Fibroblast of skin of scalp (primary cell): ENCODE measurements at places on chromosomes 3 and 15.

DNA sequence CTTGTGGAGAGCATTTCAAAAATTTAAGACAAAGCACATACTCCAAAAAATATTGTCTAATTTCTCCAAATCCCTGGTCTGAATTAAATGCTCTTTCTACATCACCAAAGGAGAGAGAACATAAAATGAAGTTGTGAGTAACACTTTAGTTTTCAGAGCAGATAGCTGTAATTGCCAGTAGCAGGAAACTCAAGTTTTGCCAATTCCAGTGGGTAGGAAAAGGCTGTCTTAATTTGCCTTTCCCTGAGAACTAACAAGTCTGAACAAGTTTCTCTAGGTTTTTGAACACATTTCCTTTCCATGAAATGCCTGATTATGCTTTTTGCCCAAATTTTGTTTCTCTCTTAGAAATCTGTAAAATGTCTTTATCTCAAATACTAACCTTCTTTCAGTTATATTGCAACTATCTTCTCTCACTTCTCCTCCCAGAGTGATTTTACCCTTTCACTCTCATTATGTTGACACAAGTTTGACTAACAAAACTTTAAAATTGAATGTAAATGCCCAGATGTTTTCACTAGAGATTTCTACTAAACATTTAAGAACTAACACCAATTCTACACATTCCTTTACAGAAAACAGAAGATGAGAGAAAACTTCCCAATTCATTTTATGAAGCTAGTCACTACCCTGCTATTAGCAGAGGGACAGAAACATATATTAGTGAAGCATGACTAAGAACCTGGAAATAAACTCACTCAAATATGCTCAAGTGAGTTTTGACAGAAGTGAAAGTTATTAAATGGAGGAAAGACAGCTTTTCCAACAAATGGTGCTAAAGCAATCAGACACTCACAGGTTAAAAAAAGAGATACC lies 38.4 kb downstream of the RFX7 start:
- DNase-seq: peak; percentile 13

GRCh38 chr15:66783725-66784124 lies 81.7 kb downstream of the SMAD6 start:
- no peak for DNase-seq

- DNase-seq: no peak
Observed at GRCh38 chr15:70729164-70729563, 34.2 kb downstream of the UACA start.

- DNase-seq: peak; percentile 38
Observed at GRCh38 chr15:63056829-63057228, 14.3 kb downstream of the TPM1 start.

- peak; percentile 99 for DNase-seq
Observed at GRCh38 chr15:67150023-67150860, 84.8 kb downstream of the SMAD3 start.

DNA sequence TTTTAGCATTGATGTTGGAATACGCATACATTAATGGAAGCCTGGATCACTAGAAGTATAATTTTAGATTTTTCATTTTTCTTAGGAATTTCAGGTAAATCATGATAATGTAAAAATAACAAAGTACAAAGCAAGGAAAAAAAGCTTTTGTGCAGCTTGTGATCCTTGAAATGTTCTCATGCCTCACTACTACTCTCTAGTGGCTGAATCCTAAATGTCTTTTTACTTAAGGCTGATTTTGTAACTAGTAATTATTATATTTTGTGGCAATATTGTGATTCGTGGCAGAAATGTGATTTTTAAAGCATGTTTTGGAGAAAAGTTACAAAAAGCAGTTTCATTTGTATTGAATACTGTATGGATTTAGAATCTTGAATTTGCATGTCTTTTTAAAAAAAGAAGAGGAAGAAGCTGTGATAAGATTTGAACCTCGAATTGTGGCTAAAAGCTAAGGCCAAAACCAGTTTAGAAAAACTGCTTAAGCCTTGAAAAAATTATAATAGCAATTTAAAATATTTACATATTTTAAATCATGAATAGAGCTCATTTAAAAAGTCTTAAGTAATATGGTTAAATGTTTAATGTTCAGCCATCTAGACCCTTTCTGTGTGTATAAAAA lies 39.0 kb downstream of the U2SURP start:
- peak; percentile 6 for DNase-seq

DNA sequence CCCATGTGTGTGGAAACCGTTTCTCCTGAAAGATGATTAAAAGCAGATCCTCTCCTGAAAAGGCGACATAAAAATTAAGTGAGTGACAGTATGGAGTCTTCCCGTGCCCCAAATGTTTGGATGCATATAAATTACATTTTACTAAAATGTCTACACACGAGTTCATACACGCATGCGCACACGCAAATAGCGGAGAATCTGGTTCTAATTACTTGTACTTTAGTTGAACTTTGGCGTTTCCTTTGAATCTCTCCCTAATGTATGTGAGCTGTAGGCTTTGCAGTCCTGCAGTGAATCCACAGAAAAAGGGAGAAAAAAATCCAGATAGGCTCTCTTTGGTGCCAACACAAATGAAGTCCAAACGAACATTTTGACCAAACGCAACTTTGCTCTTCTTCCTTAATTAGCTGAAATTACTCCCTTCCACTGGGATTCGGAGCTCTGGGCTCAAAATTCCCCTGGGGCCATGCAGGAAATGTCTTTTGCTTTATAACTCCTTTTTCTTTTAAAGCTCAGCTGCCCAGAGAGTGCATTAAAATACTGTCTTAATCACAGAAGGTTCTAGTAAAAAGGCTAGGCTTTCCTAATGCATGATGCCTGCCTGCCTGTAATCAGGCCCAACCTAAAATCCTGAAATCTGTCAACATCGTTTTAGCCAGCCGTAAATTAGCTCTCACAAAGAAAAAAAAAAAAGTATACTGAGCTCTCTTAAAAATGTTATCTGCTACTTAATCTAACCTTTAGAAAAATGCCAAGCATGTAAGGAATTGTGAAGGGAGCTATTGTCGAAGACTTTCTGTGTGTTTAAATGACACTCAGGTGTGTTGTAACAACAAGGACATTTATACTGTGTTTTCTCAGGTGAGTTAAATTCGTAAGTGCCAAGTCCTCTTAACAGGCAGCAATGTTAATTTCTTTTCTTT lies 26.2 kb downstream of the RARB start:
- peak; percentile 92 for DNase-seq

GRCh38 chr3:170632780-170633179 lies 46.9 kb upstream of the SLC7A14 start:
- DNase-seq: peak; percentile 59

GRCh38 chr15:90422043-90422442 lies 34.0 kb downstream of the IQGAP1 start:
- no peak for DNase-seq

- DNase-seq: peak; percentile 70
Observed at GRCh38 chr15:38699633-38700230, 135.1 kb upstream of the RASGRP1 start.

- no peak for DNase-seq
Observed at GRCh38 chr3:69058180-69058946, 6.2 kb upstream of the TMF1 start.

DNA sequence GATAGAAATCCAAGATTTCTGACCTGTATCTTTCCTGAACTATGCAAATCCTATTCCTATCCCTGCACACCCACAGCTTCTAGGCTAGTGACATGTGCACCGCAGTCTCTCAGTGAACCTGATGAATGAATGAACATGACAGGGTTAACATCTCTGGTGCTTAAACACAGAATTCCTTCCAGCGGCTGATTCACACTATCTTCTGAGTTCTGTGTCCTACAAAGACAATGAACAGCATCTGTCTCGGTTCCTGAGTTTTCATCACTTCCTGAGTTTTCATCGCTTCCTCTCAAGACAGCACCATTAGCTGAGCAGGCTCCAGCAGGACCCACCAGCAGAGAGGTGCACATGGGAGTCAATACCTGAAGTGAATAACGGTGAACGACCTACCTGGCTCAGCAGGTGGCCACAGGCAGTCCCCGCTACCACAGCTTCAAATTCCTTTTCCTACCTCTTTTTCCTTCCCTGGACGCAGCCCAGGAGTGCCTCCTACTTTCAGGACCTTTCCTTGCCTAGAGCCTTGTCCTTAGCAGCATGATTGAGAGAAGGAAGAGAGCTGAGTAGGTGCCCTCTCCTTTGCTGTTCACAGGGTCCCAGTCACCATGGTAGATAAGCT lies 113.5 kb downstream of the IGF2BP2 start:
- peak; percentile 50 for DNase-seq

DNA sequence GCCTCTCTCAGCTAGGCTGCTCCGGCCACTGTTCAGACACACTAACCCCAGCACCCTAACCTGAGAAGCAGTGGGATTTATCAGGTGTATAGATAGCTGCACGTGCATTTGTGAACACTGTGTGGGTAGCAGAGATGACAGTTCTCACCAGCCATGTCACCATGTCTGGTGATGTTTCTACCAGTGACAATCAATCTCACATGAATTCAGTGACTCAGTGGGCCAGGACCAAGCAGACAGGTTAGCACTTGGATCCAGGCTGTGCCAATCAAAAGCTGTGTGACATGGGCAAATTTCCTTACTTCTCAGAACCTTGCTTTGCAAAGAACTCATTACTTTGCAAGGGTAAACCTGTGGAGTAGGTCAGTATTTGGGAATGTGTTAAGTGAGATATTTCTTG lies 65.3 kb upstream of the GATM start:
- DNase-seq: no peak

- no peak for DNase-seq
Observed at GRCh38 chr15:95929232-95929846, 401.2 kb upstream of the NR2F2 start.

GRCh38 chr3:136473716-136474326 lies 223.7 kb downstream of the PCCB start:
- peak; percentile 17 for DNase-seq

- no peak for DNase-seq
Observed at GRCh38 chr3:48601622-48601994, 6.5 kb upstream of the COL7A1 start.

DNA sequence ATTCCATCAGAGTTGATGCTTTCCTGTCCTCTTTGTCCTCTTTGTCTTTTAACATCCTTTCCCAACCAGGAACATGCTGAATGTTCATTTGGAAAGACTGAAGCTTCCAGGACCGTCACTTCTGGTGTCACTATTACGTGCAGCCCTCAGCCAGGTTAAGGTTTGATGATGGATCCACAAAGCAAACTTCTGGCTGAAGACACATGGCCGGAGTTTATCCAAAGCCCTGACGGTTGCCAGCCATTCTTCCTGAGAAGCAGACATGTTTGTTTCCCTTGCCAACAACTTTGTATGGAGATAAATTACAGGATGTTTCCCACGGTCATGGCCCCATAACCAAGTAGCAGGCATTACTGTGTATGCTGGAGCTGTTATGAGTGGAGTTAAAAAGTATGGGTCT lies 236.9 kb downstream of the THSD4 start:
- no peak for DNase-seq

DNA sequence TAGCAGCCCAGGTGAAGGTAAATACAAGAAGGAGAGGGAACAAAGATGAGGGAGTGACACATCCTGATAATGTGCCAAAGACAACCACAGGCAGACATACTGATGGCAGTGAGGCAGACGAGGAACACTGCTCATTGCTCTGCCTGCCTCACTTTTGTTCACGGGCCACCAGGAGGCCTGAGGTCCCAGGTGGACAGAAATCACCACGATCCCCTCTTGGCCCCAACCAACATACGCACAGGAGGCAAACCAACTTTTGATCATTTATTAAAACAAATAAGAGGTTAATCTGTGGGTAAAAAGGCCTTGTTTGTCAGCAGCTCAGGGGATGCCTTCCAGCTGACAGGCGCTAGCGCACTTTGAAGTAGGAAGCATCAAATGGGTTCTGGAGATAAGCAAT lies 4.2 kb downstream of the ALG1L2 start:
- DNase-seq: no peak

GRCh38 chr3:152038490-152038889 lies 165.0 kb downstream of the SUCNR1 start:
- no peak for DNase-seq

DNA sequence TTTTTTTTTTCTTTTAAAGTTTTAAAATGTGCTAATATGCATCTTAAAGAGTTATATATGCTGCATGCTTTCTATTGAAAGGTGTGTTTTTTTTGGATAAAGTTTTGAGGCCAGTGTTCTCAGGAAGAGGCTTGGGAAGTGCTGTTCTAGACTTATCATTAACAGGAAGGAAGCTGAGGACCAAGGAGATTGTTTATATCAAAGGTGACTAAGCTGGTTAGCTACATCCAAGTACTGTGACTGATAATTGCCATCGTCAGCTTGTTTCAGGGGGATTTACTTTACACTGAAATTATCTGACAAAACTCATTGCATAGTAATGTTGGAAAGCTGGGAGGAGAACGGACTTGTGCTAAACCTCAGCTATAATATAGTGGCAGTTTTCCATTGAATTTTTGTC lies 36.3 kb upstream of the UTS2B start:
- no peak for DNase-seq

DNA sequence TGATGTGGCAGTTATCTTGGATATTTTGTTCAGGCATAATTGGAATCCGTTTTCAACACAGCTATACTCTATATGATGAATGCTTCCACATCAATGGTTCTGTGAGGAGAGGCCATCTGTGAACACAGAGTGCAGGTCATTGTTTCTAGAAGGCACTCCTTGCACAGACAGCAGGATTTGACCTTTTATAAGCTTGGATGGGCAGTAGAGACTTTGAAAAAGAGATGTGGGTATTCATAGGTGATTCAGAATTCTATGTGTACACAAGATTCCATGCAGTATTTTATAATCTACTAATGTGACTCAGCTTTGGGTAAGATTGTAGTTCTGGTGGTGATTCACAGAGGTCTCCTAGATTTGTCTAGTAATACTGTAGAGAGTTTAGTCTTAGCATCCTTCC lies 12.5 kb downstream of the ARPP21 start:
- no peak for DNase-seq

DNA sequence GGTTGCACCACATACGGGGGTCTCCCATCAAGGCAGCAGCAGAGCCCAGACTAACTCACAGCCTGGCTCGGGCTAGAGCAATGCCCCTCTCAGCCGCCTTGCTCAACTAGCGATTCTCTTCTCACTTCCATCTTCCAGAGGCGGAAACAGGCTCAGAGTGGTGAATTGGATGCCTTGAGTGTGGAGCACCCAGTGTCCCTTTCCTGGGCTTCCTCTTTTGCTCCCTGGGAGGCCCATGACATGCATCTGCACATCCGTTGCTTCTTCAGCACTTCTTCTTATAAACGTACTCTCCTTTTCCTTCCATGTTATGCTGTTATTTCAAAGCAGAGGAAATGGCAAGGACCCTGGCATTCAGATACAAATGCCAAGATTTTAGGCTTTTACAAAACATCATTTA lies 2.1 kb upstream of the IQSEC1 start:
- no peak for DNase-seq

DNA sequence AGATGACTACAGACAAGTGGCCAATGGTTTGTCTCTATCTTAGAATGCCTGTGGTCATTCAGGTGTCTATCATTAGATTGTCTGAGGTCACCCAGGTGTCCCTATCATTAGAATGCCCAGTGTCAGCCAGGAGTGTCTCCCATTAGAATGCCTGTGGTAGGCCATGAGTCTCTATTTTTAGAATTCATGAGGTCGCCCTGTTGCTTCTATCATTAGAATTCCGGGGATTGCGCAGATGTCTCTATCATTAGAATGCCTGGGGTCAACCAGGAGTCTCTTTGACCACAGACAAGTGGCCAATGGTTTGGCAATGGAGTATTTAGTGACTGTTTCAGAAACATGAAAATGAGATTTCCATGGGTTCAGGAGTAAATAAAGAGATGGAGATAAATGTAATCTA lies 7.6 kb downstream of the RTP2 start:
- DNase-seq: peak; percentile 50
